ENCODE measurements at places on chromosomes 4 and X. TPM values are rescaled to one million over a fixed set of nuclear protein-coding genes. Genes with fewer than 3 reads are reported as not detected.

GRCh38 chr4:34920032-34920431 is 1324.3 kb downstream of the ARAP2 start:
- no peak for DNase-seq
- H3K4me3 ChIP-seq: no peak overlapping the region
- no peak overlapping the region for H3K27ac ChIP-seq
- no peaks in the 10 kb centered on the region for H3K4me1 ChIP-seq
- no peaks in the 10 kb centered on the region for H3K36me3 ChIP-seq

DNA sequence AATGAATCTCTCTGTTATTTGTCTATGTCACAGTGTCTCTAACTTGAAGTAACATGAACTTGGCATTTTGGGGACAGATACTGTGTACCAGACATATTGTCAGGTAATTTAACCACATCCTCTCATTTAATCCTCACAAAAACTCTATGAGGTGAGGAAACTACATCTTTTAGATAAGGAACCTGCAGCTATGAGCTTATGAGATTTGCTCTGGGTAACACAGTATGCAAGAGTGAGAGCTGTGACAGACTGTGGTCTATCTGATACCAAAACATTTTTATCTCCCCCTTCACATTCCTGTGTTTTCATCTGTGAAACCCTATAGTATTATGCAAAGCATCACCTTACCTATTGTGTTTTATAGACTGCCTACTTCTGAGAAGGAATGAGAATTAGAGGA is 58.4 kb upstream of the HS3ST1 start:
- DNase-seq: no peak
- H3K4me3 ChIP-seq: no peak overlapping the region
- no peak overlapping the region for H3K27ac ChIP-seq
- H3K4me1 ChIP-seq: peaks cover 12% of the 10 kb centered on the region
- no peaks in the 10 kb centered on the region for H3K36me3 ChIP-seq

Gene FANCB
- 10.9 TPM for total RNA-seq

Gene HSD17B13
- not detected for total RNA-seq

- no peak for DNase-seq
- no peaks in the 10 kb centered on the region for H3K36me3 ChIP-seq
- H3K4me3 ChIP-seq: no peak overlapping the region
- H3K27ac ChIP-seq: no peak overlapping the region
- no peaks in the 10 kb centered on the region for H3K4me1 ChIP-seq
These were observed 115.7 kb upstream of the KIT start for GRCh38 chr4:54542119-54542438.

GRCh38 chr4:71400810-71401209 is 62.0 kb downstream of the SLC4A4 start:
- H3K27me3 ChIP-seq: no peaks in the 10 kb centered on the region
- H3K4me1 ChIP-seq: no peaks in the 10 kb centered on the region
- no peaks in the 10 kb centered on the region for H3K36me3 ChIP-seq
- no peak for DNase-seq

Measured in CD8-positive, alpha-beta memory T cell (primary cell).